ENCODE measurements at places on chromosomes 11 and 22.

DNA sequence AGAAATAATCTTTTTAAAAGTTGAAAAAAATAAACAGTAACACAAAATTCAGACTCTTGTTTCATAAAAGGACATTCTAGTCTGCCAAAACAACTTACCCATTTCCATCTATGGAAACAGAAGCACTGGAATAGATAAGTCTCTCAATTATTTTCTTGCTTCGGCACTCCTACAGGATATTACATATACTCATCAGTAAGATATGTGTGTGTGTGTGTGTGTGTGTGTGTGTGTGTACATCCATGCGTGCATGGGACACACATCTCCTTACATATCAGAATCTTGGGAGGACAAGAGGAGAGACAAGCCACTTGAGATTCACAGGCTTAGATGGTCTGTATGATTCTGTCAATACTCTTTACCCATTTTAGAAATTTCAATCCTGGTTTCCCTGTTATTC lies 144.6 kb downstream of the ATG16L2 start:
- H3K27me3 ChIP-seq: no peaks in the 10 kb centered on the region
- peaks cover 10% of the 10 kb centered on the region for H3K4me1 ChIP-seq
- H3K4me3 ChIP-seq: no peak overlapping the region
- no peak overlapping the region for H3K27ac ChIP-seq
- H3K36me3 ChIP-seq: peaks cover 15% of the 10 kb centered on the region

- H3K4me3 ChIP-seq: no peak overlapping the region
- no peaks in the 10 kb centered on the region for H3K36me3 ChIP-seq
- peaks cover 6% of the 10 kb centered on the region for H3K27me3 ChIP-seq
- DNase-seq: no peak
- no peaks in the 10 kb centered on the region for H3K4me1 ChIP-seq
Measured at GRCh38 chr22:33105501-33105911, 47.3 kb upstream of the SYN3 start.

- peak overlapping the region; percentile 63 for H3K4me3 ChIP-seq
- H3K4me1 ChIP-seq: peaks cover 53% of the 10 kb centered on the region
- H3K36me3 ChIP-seq: peaks cover 64% of the 10 kb centered on the region
- peak overlapping the region; percentile 50 for H3K27ac ChIP-seq
- DNase-seq: peak; percentile 22
Measured at GRCh38 chr22:30940685-30941362, 27.8 kb downstream of the MORC2 start.

GRCh38 chr11:61806785-61807184 lies 10.0 kb downstream of the FADS1 start:
- H3K4me1 ChIP-seq: peaks cover 5% of the 10 kb centered on the region
- H3K27ac ChIP-seq: no peak overlapping the region
- H3K36me3 ChIP-seq: peaks cover 62% of the 10 kb centered on the region
- H3K4me3 ChIP-seq: no peak overlapping the region

GRCh38 chr11:27358296-27358695 lies 4.7 kb downstream of the CCDC34 start:
- H3K4me1 ChIP-seq: peaks cover 25% of the 10 kb centered on the region
- no peak for DNase-seq
- H3K36me3 ChIP-seq: no peaks in the 10 kb centered on the region
- H3K4me3 ChIP-seq: no peak overlapping the region
- H3K27me3 ChIP-seq: no peaks in the 10 kb centered on the region
- H3K27ac ChIP-seq: no peak overlapping the region

GRCh38 chr11:15667127-15667725 lies 552.5 kb downstream of the INSC start:
- no peaks in the 10 kb centered on the region for H3K27me3 ChIP-seq
- H3K36me3 ChIP-seq: no peaks in the 10 kb centered on the region
- H3K4me1 ChIP-seq: no peaks in the 10 kb centered on the region
- DNase-seq: no peak

- H3K4me1 ChIP-seq: no peaks in the 10 kb centered on the region
- no peak overlapping the region for H3K4me3 ChIP-seq
- DNase-seq: no peak
- no peak overlapping the region for H3K27ac ChIP-seq
Measured at GRCh38 chr11:26569646-26570045, 2.4 kb downstream of the MUC15 start.

GRCh38 chr11:79262221-79262620 lies 178.6 kb downstream of the TENM4 start:
- H3K4me1 ChIP-seq: no peaks in the 10 kb centered on the region
- no peaks in the 10 kb centered on the region for H3K27me3 ChIP-seq
- no peak for DNase-seq
- H3K27ac ChIP-seq: no peak overlapping the region

DNA sequence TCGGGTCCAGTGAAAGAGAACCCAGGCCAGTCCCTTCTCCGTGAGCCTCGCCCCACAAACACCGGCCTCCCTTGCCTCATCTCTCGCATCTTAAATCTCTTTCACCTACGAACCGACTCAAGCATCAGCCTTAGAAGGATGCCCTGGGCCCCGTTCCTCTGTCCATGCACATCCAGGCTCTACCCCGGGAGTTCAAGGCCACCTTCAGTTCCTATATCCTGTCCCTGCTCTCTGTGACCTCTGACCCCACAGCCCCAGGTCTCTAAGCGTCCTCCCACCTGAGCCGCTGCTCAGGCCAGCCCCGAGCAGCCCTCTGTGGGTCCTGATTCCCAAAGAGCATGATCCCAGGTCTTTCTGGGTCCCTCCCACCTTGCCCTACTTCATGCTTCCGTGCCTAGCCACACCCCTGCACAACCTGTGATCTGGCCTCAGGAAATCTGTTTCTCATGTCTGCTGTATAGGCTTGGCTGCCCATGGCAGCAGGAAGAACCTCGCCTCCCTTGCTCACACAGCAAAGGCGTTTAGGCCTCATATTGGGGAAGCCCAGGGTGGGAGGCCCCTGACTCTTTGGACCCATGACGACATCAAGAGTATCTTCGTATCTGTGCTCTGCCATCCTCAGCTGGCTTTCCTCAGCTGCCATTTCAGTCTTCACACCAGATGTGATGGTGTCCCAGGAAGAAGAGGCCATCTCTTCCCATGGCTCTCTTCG lies 77.5 kb upstream of the SEPTIN5 start:
- H3K4me3 ChIP-seq: no peak overlapping the region
- H3K27ac ChIP-seq: no peak overlapping the region
- no peaks in the 10 kb centered on the region for H3K4me1 ChIP-seq

- H3K4me1 ChIP-seq: peaks cover 13% of the 10 kb centered on the region
- peaks cover 5% of the 10 kb centered on the region for H3K36me3 ChIP-seq
- peaks cover 6% of the 10 kb centered on the region for H3K27me3 ChIP-seq
- H3K27ac ChIP-seq: no peak overlapping the region
Measured at GRCh38 chr11:34044664-34045485, 6.7 kb upstream of the CAPRIN1 start.

- DNase-seq: no peak
- no peaks in the 10 kb centered on the region for H3K4me1 ChIP-seq
- H3K27me3 ChIP-seq: no peaks in the 10 kb centered on the region
- no peak overlapping the region for H3K4me3 ChIP-seq
- H3K36me3 ChIP-seq: peaks cover 2% of the 10 kb centered on the region
Measured at GRCh38 chr11:2652333-2653197, 47.2 kb downstream of the KCNQ1OT1 start.

DNA sequence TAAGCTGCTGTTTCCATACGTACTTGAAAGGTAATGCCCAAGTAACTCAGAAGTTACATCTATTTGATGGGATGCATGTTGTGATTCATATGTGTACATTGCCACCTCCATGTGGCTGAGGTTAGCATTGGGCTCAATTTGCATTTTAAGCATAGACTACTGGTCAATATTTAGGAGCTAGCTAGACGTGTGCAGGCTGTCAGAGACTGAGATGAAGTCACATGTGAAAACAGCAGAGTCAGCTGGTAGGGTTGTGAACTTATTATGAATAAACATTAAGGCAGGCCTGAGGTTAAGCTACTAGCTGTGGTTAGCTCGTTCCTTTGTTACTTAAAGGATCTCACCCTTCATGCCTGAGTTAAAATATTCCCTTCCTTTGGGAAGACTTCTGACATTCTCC lies 114.5 kb upstream of the MTNR1B start:
- no peak overlapping the region for H3K4me3 ChIP-seq
- no peak for DNase-seq
- no peaks in the 10 kb centered on the region for H3K4me1 ChIP-seq
- H3K27me3 ChIP-seq: peaks cover 2% of the 10 kb centered on the region

DNA sequence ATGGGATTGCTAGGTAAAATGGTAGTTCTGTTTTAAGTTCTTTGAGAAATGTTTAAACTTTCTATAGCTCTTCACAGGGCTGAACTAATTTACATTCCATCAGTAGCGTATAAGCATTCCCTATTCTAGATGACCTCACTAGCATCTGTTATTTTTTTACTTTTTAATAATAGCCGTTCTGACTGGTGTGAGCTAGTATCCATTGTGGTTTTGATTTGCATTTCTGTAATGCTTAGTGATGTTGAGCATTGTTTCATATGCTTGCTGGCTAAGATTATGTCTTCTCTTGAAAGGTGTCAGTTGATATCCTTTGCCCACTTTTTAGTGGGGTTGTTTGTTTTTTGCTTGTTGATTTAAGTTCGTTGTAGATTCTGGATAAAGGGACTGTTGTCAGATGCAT lies 35.9 kb downstream of the MMP27 start:
- H3K36me3 ChIP-seq: no peaks in the 10 kb centered on the region
- H3K27me3 ChIP-seq: peaks cover 11% of the 10 kb centered on the region
- no peak for DNase-seq
- H3K4me1 ChIP-seq: no peaks in the 10 kb centered on the region

Data from activated T-helper 1 cell treated with anti-CD3 and anti-CD28 coated beads, Interleukin-12 subunit alpha, Interleukin-12 subunit beta, Interleukin-2, Interleukin-4 antibody, amounts not matched to agents 30 ng/mL and 10 ng/mL and 1 ng/mL, durations not matched to agents 14 hours and 24 hours and 36 hours (primary cell).